ENCODE measurements at places on chromosomes 16 and 17. TPM values are rescaled to one million over a fixed set of nuclear protein-coding genes. Genes with fewer than 3 reads are reported as not detected.
A peak's percentile ranks its signal among the peaks of the same experiment; 100 is the strongest.

DNA sequence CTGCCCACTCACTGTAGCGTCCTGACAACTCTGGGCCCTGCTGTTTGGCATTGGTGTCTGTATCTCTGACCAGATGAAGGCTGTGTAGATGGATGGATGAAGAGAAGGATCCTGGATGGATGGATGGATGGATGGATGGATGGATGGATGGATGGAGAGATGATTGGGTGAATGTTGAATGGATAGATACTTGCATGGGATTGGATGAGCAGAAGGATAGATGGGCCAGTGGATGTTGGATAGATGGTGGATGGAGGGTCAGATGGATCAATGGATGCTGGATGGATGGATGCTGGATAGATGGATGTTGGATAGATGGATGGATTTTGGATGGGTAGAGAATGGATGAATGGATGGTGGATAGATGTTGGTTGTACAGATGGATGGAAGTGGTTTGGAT lies 179.6 kb upstream of the GSE1 start:
- H3K4me3 ChIP-seq = no peak overlapping the region
- H3K4me1 ChIP-seq = peaks cover 19% of the 10 kb centered on the region
- H3K27me3 ChIP-seq = no peaks in the 10 kb centered on the region
- H3K27ac ChIP-seq = no peak overlapping the region
- no peak for DNase-seq

DNA sequence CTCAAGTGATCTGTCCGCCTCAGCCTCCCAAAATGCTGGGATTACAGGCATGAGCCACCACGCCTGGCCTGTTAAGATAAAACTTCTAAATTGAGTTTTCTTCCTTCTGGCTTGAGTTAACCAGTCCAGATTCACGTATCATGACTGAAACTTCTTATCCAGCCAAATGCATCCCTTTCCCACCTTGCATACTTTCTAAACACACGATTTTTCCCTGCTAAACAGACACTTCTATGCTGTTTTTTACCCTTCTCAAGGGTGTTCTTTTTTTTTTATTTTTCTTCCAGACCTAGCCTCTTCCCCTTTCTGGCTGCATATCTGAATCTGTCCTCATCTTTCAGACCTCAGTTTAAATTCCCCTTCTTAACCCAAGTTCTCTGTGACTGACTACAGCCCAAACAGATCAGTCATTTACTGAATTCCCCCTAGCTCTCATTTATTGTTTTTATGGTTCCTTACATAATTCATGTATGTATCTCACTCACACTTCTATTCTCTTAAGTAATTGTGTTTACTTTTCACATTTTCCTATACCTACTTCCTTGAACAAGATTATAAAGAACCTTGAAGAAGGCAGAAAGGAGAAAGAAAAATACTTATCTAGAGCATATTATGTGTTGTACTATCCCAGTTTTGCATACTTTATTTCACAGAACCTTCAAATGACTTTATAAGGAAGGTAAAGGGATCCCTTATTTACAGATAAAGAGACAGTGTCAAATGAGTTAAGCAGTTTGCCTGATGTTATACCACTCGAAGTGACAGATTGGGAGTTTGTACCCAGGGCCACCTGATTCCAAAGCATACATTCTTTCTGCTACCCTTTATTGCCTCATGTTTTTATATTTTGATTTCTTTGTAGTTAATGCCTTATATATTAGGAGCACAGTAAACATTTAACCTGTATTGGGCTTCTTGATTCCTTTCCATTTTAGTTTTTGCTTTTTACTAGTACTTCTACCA lies 5.2 kb downstream of the EVI2B start:
- DNase-seq = no peak
- no peaks in the 10 kb centered on the region for H3K4me1 ChIP-seq
- H3K27me3 ChIP-seq = no peaks in the 10 kb centered on the region
- H3K27ac ChIP-seq = no peak overlapping the region
- no peaks in the 10 kb centered on the region for H3K36me3 ChIP-seq
- no peak overlapping the region for H3K4me3 ChIP-seq

DNA sequence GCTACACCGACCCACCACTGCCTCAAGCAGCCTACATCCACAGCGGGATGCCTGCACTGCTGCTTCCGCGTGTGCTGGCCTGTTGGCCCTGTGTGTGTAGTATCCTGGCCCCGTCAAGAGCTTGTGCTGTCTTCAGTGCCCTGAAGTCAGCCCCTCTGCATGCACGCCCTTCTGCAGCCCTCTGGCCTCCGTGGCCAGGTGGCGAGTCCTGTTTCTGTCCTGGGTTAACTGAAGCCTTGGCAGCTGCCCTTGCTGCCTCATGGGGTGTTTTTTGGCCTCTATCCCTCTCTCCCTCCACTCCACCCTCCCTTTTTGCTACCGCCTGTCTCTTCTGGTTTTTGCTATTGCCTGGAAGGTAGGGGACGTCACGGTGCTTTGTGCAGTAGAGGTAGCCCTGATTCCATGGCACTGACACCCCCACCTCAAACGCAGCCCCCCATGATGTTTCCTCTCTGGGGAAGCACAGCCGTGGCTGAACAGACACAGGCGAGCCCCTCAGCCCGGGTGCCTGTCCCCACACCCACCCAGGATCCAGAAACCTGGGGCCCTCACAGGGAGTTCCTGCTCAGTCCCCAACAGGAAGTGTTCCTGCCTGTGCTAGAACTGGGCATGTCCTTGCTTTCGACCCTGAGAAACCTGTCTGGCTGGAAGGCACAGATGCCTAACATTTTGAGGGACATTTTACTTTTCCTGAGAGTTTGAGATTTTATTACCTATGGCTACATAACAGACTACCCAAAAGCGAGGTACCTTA lies 18.8 kb upstream of the AMZ2 start:
- H3K4me3 ChIP-seq = no peak overlapping the region
- H3K27me3 ChIP-seq = no peaks in the 10 kb centered on the region
- DNase-seq = no peak
- no peaks in the 10 kb centered on the region for H3K4me1 ChIP-seq
- no peak overlapping the region for H3K27ac ChIP-seq

- DNase-seq = no peak
- no peaks in the 10 kb centered on the region for H3K36me3 ChIP-seq
- no peaks in the 10 kb centered on the region for H3K4me1 ChIP-seq
- no peak overlapping the region for H3K27ac ChIP-seq
- no peak overlapping the region for H3K4me3 ChIP-seq
- no peaks in the 10 kb centered on the region for H3K27me3 ChIP-seq
These were observed 62.6 kb upstream of the ERN1 start for GRCh38 chr17:64192589-64192988.

DNA sequence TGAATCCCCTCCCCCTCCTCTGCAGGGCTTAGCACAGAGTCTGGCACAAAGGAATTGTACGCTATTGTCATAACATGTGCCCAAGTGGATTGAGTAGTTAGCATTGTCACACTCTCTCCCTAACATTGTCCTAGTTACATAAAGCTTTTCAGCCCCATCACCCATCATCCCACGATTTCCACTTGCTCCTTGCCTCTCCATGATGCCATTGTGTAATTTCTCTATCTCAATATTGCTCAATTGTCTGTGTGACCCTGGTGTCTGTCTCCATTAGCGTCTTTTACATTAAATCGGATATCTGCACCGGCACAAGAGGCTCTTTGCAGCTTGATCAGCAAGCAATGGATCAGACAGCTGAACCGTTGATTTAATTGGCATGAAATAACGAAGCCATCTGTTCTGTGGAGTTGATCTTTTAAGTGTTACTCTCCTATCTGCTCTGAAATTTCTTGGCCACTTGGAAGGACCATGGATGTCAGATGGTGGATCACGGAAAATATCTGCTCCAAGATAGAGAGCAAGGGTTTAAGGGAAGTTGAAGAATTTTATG lies 77.0 kb upstream of the HS3ST4 start:
- no peaks in the 10 kb centered on the region for H3K4me1 ChIP-seq
- no peak for DNase-seq
- no peak overlapping the region for H3K27ac ChIP-seq

GRCh38 chr17:77451894-77452852 lies 311.4 kb downstream of the SEC14L1 start:
- peaks cover 4% of the 10 kb centered on the region for H3K4me1 ChIP-seq
- H3K4me3 ChIP-seq = peak overlapping the region; percentile 56
- H3K27ac ChIP-seq = peak overlapping the region; percentile 76
- DNase-seq = peak; percentile 59
- no peaks in the 10 kb centered on the region for H3K36me3 ChIP-seq

DNA sequence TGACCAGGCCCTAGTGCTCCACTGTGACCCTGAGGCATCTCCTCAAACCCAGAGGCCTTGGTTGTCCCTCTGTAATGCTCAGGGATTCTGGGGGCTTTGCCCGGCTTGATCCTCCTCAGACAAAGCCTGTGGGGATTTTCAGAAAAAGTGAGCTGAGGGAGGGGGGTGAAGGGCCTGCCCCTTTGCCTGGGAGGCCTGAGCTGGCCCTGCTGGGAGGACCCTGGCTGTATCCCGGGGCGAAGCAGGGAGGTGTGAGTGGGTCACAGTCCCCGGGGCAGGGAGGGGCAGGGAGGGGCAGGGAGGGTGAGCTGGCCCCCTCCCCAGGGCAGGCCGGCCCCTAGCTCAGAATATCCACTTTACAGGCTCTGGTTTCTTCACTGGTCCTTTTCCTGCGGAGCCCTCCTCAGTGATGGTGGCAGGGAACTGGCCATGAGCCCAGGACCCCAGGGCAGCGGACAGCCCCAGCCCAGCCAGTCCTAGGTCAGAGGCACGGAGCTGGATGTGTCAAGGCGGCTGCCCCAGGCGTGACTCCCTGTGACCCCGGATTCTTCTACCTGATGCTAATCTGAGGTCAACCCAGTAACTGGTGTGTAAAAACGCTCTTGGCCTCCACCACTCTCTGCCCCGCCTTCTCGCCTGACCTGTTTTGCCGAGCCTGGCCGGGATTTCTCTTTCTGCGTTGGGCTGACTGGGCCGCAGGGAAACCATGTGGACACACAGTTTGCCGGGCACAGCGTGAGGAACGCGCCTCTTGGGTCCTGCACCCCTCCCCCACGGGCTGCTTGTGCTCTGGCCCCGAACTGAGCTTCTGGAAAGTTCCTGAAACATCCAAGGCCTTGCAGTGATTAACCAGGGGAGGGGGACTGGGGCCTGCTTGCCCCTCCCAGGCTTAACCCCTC lies 5.8 kb upstream of the FASN start:
- no peak overlapping the region for H3K4me3 ChIP-seq
- peak overlapping the region; percentile 86 for H3K27ac ChIP-seq
- peaks cover 89% of the 10 kb centered on the region for H3K4me1 ChIP-seq

- H3K4me1 ChIP-seq = peaks cover 41% of the 10 kb centered on the region
- H3K27me3 ChIP-seq = no peaks in the 10 kb centered on the region
- no peak overlapping the region for H3K4me3 ChIP-seq
- no peak for DNase-seq
These were observed 85.2 kb downstream of the KSR1 start for GRCh38 chr17:27541301-27542023.

GRCh38 chr16:85847036-85847435 lies 47.5 kb downstream of the COX4I1 start:
- no peak overlapping the region for H3K27ac ChIP-seq
- H3K4me3 ChIP-seq = no peak overlapping the region

- no peak overlapping the region for H3K4me3 ChIP-seq
- no peaks in the 10 kb centered on the region for H3K4me1 ChIP-seq
- H3K36me3 ChIP-seq = no peaks in the 10 kb centered on the region
- no peaks in the 10 kb centered on the region for H3K27me3 ChIP-seq
- no peak for DNase-seq
These were observed 2293.6 kb downstream of the TP53TG3F start for GRCh38 chr16:35752773-35753558.

DNA sequence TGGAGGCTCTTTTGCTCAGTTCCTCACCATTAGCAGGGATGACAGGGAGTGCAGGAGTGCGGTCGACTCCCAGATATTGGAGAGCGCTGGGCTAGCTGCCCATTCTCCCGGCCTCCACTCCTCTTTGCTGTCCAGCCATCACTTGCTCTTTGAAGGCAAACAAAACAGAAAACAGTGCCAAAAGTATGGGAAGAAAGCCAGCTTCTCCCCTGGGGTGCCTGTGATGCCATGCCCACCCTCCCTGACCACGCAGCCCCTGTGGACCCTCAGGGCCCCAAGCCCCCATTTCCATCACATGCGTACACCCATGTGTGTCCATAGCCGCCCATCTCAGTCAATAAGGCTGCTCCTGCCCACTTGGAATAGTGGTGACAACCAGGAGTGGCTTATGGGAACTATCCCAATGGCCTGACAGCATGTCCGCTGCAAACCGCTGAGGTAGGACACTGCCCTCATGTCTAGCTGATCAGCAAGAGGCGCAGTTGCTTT lies 30.0 kb downstream of the MAPT start:
- no peak overlapping the region for H3K27ac ChIP-seq
- no peak for DNase-seq
- H3K36me3 ChIP-seq = no peaks in the 10 kb centered on the region
- no peaks in the 10 kb centered on the region for H3K27me3 ChIP-seq
- no peak overlapping the region for H3K4me3 ChIP-seq

DNA sequence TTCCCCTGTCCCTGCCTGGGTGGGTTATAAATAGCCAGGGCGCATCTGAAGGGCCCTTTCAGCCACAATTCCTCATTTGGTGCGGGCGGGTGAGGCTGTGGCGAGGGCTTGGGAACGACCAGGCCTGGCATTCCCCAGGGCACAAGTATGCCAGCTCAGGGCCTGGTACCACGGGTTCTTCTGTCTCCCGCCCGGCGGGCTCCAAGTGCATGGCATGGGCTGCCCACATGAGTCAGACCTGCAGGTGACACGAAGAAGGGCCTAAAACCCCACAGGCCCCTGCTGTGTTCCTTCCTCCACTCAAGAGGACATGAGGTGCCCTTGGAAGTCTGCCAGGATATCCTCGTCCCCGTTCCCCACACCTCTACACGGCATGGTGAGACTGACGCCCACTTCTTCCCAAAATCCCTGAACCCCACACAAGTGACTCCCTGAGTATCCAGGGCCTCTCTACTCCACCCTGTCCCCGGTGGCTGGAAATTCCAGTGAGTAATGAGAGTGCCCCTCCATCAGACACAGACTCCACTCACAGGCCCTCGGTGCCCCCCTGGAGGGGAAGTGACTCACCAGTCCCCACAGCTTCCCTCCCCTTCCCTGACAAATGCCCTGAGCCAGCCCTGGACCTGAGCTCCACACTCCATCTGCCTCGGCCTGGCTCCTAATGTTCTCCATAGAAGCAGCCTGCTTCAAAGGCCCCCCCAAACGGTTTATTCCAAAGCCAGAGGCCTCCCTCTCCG lies 68.8 kb downstream of the ABR start:
- H3K27ac ChIP-seq = peak overlapping the region; percentile 5
- no peaks in the 10 kb centered on the region for H3K36me3 ChIP-seq
- no peak for DNase-seq
- peaks cover 51% of the 10 kb centered on the region for H3K4me1 ChIP-seq

RCVRN gene
- not detected for total RNA-seq

DBF4B gene
- 19.0 TPM for total RNA-seq

WDR90 gene
- 64.5 TPM for total RNA-seq

HEATR9 gene
- not detected for total RNA-seq

CDRT15L2 gene
- not detected for total RNA-seq
